ENCODE measurements at places on chromosomes 7 and 10.

- no peak for ATAC-seq
Measured at GRCh38 chr7:94016786-94017185, 12.6 kb upstream of the BET1 start.

DNA sequence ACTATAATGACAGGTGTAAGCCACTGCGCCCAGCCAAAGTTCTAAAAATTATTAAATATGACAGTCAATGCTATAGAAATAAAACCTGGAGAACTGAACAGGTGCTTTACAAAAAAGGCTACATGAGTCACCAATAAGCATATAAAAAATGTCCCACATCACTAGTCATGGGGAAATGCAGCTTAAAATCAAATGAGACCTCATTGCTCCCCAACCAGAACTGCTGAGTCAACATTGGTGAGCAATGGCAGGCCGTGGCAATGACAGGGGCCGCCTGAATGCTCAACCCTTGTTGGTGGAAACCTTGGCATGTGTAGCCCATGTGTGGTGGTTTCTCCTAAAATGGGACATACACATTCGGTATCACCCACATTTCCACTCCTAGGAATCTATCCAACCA lies 352.3 kb upstream of the KLF6 start:
- ATAC-seq, result peak; percentile 44

DNA sequence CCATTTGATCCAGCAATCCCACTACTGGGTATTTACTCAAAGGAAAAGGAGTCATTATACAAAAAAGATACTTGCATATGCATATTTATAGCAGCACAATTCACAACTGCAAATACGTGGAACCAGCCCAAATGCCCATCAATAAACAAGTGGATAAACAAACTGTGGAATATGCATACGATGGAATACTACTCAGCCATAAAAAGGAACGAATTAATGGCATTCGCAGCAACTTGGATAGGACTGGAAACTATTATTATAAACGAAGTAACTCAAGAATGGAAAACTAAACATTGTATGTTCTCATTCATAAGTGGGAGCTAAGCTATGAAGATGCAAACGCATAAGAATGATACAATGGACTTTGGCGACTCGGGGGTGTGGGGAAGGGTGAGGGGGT lies 108.6 kb downstream of the MICU1 start:
- no peak for ATAC-seq

- ATAC-seq, result no peak
Measured at GRCh38 chr7:150351587-150352194, 10.3 kb upstream of the RARRES2 start.

DNA sequence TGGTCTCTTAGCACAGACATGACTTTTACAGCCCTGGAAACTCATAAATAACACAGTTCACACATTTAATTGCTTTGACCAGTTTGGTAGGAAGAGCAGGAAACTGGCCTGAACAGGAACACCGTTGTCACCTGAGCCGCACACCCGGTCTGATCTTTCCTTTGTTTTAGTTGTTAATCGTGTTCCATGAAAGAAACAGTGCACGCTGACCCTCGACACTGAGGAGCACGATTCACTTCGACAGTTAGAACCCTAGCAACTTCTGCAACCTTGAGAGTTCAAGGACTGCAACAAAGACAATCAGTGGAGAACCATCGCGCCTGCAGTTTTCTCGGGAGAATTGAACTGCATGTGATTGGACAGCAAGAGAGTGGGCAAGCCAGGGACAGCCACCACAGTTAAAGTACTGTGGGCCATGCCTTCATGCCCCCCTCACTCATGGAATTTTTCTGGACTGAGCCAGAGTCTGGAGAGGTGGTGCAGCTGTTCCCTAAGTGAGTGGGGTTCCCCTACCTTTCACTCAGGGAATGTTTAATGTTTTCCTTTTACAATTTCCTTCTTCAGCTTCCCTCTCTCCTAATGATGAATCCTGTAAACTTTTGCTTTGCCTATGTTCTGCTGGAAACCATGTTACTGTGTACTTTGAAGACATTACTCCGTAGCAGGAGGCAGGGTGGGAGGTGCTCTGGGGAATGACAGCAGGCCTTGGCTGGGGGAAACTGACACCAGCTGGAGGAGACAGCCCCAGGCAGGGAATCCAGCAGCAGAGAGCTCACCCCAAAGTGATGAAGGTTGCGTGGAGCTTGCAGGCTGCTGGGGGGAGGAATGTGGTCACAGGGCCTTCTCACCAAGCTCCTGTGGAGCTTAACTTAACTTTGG lies 198.7 kb downstream of the ZNF438 start:
- ATAC-seq, result no peak

DNA sequence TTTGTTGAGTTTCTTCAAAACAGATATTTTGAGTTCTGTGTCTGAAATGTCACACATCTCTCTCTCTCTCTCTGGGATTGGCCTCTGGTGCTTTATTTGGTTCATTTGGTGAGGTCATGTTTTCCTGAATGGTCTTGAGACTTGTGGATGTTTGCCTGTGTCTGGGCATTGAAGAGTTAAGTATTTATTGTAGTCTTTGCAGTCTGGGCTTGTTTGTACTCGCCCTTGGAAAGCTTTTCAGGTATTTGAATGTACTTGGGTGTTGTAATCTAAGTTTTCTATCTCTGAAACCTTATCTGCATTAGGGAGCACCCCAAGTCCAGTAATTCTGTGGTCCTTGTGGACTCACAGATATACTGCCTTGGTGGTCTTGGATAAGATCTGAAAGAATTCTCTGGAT lies 106.7 kb upstream of the PRSS58 start:
- no peak for ATAC-seq

DNA sequence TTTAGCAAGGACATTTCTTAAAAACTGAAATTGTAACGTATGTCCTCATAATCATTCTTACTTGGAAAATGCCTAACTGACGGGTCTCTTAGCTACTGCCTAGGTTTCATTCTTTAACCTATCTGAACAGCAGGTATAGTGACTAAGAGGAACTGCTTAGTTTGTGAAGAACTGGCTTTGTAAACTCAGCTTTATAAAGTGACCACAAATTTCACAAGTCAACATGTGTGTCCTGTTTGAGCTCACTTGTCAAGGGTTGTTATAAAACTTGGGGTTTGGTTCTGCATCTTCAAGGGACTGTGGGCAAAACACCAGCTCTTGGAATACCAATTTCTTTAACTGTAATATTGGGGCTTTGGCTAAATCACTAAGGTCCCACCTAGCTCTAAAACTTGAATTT lies 32.2 kb downstream of the MRPS33 start:
- ATAC-seq, result peak; percentile 43

GRCh38 chr7:117508676-117509075 lies 28.9 kb downstream of the CFTR start:
- ATAC-seq, result no peak

DNA sequence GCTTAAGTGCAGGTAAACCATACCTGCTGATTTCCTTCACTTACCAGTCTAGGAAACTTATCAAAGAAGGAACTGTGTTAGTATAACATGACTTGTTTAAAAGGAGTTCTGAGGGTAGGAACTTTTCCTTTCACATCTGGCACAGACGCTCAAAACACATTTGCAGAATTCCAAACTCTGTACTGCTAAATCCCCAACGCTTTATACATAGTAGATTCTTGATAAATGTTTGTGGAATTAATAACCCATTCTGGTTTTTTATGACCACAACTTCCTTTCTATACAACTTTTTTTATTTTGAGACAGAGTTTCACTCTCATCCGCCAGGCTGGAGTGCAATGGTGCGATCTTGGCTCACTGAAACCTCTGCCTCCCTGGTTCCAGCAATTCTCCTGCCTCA lies 7.7 kb upstream of the TRUB1 start:
- no peak for ATAC-seq

GRCh38 chr7:35339811-35340210 lies 85.9 kb upstream of the TBX20 start:
- ATAC-seq, result no peak

GRCh38 chr10:77164616-77165311 lies 472.8 kb downstream of the KCNMA1 start:
- ATAC-seq, result no peak

GRCh38 chr7:79286181-79286580 lies 167.3 kb downstream of the MAGI2 start:
- ATAC-seq, result no peak

DNA sequence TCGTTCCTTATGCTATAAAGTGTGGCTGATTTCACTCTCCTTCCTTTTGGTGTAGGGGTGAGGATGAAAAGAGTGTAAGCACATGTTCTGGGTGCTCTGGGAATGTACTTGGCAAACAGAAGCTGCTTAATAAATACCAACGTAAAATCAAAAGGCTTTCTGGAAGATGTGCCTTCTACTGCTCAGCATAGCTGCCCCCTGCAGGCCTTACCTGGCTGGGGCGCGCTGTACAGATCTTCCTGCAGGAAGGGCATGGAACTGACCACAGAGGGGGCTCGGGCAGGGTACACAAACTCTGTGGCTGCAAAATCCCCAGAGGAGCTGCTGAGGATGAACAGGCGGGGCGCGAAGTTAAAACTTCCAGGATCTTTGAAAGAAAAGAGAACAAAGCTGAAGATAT lies 169.4 kb downstream of the SVIL start:
- no peak for ATAC-seq

- ATAC-seq, result no peak
Measured at GRCh38 chr7:4939971-4940728, 18.8 kb downstream of the MMD2 start.

DNA sequence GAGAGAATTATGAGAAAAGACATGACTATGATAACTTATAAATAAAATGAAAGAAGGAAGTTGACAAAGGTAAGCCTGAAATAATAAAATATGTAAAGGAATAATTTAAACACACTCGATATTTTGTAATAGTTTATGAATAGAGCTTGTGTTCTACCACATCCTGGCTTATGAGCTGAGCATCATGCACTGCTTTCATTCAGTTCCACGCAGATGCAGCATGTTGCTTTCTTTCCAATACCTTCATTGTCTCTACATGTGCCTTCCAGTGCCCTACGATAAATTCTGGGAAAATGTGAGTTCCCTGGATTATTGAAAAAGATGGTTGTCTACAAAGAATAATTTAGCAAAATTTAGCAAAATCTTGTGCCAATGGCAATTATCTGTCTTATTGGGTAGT lies 398.9 kb upstream of the SEMA3C start:
- ATAC-seq, result no peak

DNA sequence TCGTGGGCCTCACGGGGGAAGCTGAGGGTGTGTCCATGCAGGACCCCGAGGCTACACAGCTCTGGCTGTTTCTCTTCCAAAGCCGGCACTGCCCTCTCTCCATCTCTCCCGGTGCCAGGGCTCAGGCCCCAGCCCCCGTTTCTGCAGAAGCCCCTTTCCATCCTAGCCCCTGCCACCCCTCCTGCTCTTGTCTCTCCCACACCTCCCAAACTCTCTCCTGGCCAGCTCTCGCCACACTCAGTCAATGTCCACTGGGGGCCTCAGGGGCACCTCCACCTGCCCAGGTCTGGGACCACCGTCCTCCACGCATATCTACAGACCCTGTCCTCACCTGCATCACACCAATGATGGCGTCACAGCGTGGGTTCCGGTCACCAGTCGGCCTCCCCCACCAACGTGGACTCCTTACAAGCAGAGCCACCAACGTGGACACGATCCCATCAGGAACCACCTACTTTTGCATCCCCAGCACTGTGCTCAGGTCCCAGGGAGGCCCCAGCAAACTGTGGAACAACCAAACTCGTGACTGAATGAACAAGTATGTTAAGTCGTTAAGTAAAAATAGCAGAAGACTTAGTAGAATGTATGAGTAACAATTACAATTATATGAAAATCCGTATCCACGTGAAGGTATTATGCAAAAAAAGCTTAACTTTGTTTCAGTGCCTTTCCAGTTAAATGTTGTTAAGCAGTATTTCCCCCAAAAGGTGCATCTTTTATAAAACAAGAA lies 38.4 kb downstream of the DIP2C start:
- ATAC-seq, result peak; percentile 8
